ENCODE measurements at places on chromosomes 5 and 9.

- DNase-seq: no peak
Measured at GRCh38 chr5:36199620-36200019, 42.1 kb downstream of the NADK2 start.

- no peak for DNase-seq
Measured at GRCh38 chr9:81239388-81239787, 450.0 kb downstream of the TLE1 start.

DNA sequence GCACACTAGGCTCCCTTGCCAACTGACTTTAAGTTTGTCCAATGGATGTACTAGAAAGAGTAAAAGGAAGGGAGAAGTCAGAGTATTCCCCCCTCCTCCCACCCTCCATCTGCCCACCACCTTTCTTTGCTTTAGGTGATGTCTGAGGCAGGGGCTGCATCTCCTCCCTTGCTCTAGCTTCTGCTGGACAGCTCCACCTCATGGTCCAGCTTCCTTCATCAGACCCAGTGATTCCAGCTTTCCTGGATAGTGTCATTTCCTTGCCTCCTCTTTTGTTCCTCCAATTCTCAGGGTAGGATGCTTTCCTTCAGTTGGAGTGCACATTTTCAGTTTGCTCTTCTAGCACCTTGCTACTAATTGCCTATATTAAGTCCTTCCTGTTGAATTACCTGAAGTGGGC lies 67.4 kb downstream of the RAD23B start:
- no peak for DNase-seq

DNA sequence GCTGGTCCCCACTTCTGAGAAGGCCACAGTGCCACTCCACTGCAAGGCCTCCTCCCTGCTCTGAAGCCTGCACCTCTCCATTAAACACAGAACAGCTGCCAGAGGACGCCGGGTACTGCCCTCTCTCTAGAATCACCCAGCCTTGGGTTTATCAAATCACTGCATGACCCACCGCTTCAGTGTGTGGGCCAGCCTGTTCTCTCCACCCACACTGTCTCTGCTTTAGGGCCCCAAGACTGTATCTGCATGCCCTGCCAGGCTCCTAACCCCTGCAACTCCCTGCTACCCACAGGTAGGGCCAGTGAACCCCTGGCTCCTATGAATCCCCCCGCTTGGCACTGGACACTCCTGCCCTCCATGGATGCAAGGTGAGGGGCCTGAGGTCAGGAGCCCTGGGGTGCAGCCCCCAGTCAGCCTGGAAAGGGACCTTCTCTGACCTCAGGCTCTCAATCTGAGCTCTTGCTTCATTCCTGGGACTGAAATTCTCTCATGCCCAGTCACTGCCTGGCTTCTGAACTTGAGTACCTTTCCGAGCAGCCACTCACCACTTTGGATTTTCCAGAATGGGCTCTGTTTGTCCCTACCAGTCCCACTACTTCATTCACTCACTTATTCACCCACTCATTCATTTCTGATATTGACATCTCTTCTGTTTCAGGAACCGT lies 206.3 kb downstream of the GABBR2 start:
- no peak for DNase-seq

GRCh38 chr5:80686757-80687156 lies 32.0 kb upstream of the DHFR start:
- peak; percentile 23 for DNase-seq

DNA sequence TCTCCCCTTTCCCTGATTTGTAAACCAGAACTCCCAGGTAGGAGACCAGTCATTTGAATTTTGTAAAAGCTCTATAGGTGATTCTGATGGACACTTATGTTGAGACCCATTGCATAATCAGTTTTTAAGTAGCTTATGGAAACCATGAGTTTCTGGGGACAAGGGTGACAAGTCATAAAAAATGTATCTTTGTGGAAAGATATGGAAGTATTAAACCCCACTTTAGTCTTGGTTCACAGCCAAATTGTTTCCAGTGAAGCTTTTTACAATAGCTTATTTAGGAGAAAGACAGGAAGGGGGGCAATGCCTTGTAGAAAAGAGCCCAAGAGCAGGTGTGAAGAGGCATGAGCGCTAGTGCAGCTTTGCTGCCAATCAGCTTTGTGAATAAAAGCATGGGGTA lies 453 bp upstream of the CCL28 start:
- DNase-seq: no peak
